ENCODE measurements at places on chromosomes 12 and 14.

DNA sequence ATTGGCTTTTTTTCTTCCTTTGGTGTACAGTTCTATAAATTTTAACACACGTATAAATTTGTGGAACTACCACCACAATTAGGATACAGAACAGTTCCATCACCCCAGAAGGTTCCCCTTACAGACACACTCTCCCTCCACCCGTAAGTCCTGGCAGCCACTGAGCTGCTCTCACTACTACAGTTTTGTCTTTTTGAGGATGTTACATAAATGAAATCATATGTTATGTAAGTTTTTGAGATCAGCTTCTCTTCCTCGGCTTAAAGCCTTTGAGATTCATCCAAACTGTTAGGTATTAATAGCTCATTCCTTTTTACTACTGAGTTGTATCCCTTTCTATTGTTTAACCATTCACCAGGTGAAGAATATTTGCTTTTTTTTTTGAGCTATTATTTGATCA lies 74.3 kb upstream of the SLC24A4 start:
- H3K27me3 ChIP-seq = no peaks in the 10 kb centered on the region
- no peak for DNase-seq
- H3K4me1 ChIP-seq = no peaks in the 10 kb centered on the region
- no peaks in the 10 kb centered on the region for H3K36me3 ChIP-seq
- H3K4me3 ChIP-seq = no peak overlapping the region

DNA sequence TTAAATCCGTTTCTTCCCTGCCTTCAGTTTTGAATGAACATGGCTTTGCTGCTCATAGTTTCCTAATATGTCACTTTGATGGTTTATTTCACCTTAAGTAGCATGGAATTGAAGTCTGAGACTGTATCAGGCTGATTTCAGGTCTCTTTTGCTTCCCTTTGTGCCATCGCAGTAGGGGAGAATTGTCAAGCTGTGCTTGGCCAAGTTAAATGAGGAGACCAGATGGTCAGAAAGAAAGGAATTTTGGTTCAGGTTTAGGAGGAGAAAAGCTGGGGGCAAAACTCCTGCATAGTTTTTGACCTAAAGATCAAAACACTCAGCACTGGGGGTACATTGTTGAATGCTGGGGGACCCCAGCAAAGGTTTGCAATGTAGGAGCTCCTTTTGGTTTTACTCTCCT lies 398.4 kb downstream of the NUAK1 start:
- H3K4me1 ChIP-seq = peaks cover 33% of the 10 kb centered on the region
- H3K27ac ChIP-seq = peak overlapping the region; percentile 68
- H3K4me3 ChIP-seq = no peak overlapping the region

DNA sequence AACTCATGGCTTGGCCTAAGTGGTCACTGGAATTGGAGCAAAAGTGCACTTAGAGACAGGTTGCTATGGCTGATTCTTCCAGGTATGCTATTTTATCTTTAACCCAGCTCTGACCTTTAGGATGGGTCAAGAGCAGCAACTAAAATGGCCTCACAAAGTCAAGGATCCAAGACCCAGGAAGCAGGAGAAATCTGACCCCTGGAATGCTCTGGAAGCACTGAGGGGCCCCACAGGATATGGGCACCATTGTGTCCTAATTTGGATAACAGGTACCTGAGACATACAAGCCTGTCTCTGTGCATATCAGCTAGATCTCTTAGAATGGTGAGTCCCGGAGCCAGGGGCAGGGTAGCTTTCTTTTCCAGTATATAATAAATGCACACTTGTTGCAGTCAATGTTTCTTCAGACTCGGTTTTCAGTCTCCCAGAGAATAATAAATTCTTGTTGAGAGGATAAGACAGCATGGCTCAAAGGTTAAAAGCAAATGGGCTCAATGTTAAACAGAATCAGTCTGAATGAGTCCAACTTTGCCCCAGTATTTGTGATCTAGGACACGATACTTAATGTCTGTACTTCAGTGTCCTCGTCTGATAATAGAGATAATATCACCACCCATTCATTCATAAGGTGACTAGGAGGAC lies 29.3 kb upstream of the TMCC3 start:
- DNase-seq = no peak
- H3K4me1 ChIP-seq = peaks cover 4% of the 10 kb centered on the region
- H3K27ac ChIP-seq = no peak overlapping the region

GRCh38 chr14:90545966-90546751 lies 149.3 kb downstream of the CALM1 start:
- peak; percentile 58 for DNase-seq
- H3K4me3 ChIP-seq = no peak overlapping the region
- peaks cover 32% of the 10 kb centered on the region for H3K4me1 ChIP-seq
- no peaks in the 10 kb centered on the region for H3K36me3 ChIP-seq

- no peaks in the 10 kb centered on the region for H3K36me3 ChIP-seq
- H3K27me3 ChIP-seq = no peaks in the 10 kb centered on the region
- no peak for DNase-seq
- peak overlapping the region; percentile 56 for H3K27ac ChIP-seq
- H3K4me3 ChIP-seq = no peak overlapping the region
These were observed 215.8 kb downstream of the PHLDA1 start for GRCh38 chr12:75815756-75816155.

- no peaks in the 10 kb centered on the region for H3K4me1 ChIP-seq
- no peak overlapping the region for H3K27ac ChIP-seq
- H3K27me3 ChIP-seq = no peaks in the 10 kb centered on the region
- H3K4me3 ChIP-seq = no peak overlapping the region
- no peak for DNase-seq
These were observed 347.7 kb downstream of the TMEM132D start for GRCh38 chr12:129556082-129556481.

DNA sequence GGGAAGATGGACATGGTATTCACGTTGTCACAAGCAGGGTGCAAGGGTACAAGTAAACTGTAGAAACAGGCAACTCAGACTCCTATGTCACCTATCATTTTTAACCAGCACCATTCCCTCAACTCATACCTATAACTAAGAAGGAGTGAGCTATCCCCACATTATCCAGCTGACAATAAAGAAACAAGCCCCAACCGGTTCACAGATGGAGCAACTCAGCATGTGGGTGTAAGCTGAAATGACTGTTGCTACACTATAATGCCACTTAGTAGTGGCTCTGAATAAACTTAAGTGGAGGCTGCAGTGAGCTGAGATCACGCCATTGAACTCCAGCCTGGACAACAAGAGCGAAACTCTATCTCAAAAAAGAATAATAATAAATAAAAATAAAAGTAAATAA lies 829.5 kb upstream of the MDGA2 start:
- no peaks in the 10 kb centered on the region for H3K36me3 ChIP-seq
- no peak for DNase-seq
- H3K27me3 ChIP-seq = no peaks in the 10 kb centered on the region
- no peak overlapping the region for H3K4me3 ChIP-seq
- H3K4me1 ChIP-seq = no peaks in the 10 kb centered on the region

- no peaks in the 10 kb centered on the region for H3K36me3 ChIP-seq
- peaks cover 45% of the 10 kb centered on the region for H3K4me1 ChIP-seq
- H3K4me3 ChIP-seq = no peak overlapping the region
- no peak for DNase-seq
These were observed 21.2 kb downstream of the JDP2 start for GRCh38 chr14:75449036-75449435.

- no peaks in the 10 kb centered on the region for H3K27me3 ChIP-seq
- H3K36me3 ChIP-seq = no peaks in the 10 kb centered on the region
- H3K4me1 ChIP-seq = no peaks in the 10 kb centered on the region
- no peak for DNase-seq
These were observed 173.5 kb upstream of the SFSWAP start for GRCh38 chr12:131537267-131537958.

- no peaks in the 10 kb centered on the region for H3K27me3 ChIP-seq
- DNase-seq = no peak
- H3K27ac ChIP-seq = no peak overlapping the region
These were observed 39.8 kb downstream of the BAZ2A start for GRCh38 chr12:56590237-56590830.

DNA sequence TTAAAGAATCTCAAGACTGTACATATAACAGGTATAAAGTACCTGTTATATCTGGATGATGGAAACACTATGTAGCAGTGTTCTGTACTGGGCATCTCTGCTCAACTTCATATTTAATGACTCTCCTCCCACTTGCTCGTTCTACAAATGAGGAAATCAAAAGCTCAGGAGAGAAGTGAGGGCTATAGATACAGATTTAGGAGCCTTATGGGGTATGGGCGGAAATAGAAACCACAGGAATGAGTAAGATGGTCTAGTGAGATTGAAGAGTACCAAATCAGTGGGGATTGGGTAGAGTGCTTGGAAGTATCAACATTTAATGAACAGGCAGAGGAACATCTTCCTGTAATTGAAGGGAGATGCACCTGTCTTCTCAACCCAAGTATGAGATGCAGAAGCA lies 23.8 kb upstream of the POLR3B start:
- no peak for DNase-seq
- peaks cover 14% of the 10 kb centered on the region for H3K36me3 ChIP-seq
- H3K27ac ChIP-seq = no peak overlapping the region
- H3K4me1 ChIP-seq = no peaks in the 10 kb centered on the region
- no peak overlapping the region for H3K4me3 ChIP-seq

- no peaks in the 10 kb centered on the region for H3K27me3 ChIP-seq
- no peaks in the 10 kb centered on the region for H3K36me3 ChIP-seq
- no peak for DNase-seq
- no peak overlapping the region for H3K27ac ChIP-seq
- H3K4me3 ChIP-seq = no peak overlapping the region
These were observed 12.4 kb downstream of the MGST1 start for GRCh38 chr12:16359512-16360491.

GRCh38 chr12:130137040-130138018 lies 24.9 kb upstream of the FZD10 start:
- no peaks in the 10 kb centered on the region for H3K4me1 ChIP-seq
- H3K27ac ChIP-seq = no peak overlapping the region
- no peaks in the 10 kb centered on the region for H3K27me3 ChIP-seq

- H3K36me3 ChIP-seq = no peaks in the 10 kb centered on the region
- H3K4me3 ChIP-seq = no peak overlapping the region
- H3K27me3 ChIP-seq = no peaks in the 10 kb centered on the region
- no peaks in the 10 kb centered on the region for H3K4me1 ChIP-seq
- no peak for DNase-seq
These were observed 5.0 kb downstream of the RASAL1 start for GRCh38 chr12:113130457-113131135.

- no peaks in the 10 kb centered on the region for H3K36me3 ChIP-seq
- no peak for DNase-seq
- peaks cover 4% of the 10 kb centered on the region for H3K27me3 ChIP-seq
- H3K4me1 ChIP-seq = peaks cover 6% of the 10 kb centered on the region
These were observed 1.1 kb downstream of the EML1 start for GRCh38 chr14:99794151-99794780.

DNA sequence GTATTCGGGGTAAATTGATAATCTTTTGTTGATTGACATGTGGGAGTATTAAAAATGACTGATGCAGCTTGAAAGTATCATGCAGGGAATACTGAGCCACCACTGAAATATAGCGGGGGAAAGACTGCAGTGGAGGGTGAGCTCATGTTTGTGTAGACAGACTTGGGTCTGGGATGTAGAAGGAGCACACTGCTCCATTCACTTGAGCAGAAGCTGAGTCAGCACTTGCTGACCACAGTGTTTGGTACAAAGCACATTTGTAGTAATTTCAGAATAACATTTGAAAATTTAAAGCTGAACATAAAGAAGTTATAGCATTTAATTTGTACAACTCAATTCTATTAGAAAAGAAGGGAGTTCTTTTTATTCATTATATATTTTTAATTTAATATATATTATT lies 304.3 kb upstream of the PRICKLE1 start:
- no peaks in the 10 kb centered on the region for H3K36me3 ChIP-seq
- DNase-seq = no peak
- H3K4me1 ChIP-seq = no peaks in the 10 kb centered on the region
- H3K27ac ChIP-seq = no peak overlapping the region

DNA sequence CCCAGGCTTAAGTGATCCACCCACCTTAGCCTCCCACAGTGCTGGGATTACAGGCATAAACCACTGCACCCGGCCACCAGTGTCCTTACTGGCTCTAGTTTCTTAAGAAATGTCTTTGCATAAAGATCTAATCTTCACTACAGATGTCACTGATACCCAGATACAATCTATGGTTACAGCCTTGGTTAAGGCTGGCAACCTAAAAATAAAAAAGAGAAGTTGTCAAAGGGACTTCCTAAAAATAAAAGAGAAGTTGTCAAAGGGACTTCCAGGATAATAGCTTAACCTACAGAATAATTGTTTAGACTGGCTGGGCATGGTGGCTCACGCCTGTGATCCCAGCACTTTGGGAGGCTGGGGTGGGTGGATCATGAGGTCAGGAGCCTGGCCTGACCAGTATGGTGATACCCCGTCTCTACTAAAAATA lies 27.6 kb downstream of the ETFBKMT start:
- H3K27me3 ChIP-seq = no peaks in the 10 kb centered on the region
- no peaks in the 10 kb centered on the region for H3K4me1 ChIP-seq
- peaks cover 20% of the 10 kb centered on the region for H3K36me3 ChIP-seq
- no peak overlapping the region for H3K27ac ChIP-seq

- H3K36me3 ChIP-seq = no peaks in the 10 kb centered on the region
- no peak overlapping the region for H3K4me3 ChIP-seq
- no peaks in the 10 kb centered on the region for H3K27me3 ChIP-seq
- DNase-seq = no peak
- no peaks in the 10 kb centered on the region for H3K4me1 ChIP-seq
- no peak overlapping the region for H3K27ac ChIP-seq
These were observed 199.4 kb upstream of the RTL1 start for GRCh38 chr14:101102875-101103274.

DNA sequence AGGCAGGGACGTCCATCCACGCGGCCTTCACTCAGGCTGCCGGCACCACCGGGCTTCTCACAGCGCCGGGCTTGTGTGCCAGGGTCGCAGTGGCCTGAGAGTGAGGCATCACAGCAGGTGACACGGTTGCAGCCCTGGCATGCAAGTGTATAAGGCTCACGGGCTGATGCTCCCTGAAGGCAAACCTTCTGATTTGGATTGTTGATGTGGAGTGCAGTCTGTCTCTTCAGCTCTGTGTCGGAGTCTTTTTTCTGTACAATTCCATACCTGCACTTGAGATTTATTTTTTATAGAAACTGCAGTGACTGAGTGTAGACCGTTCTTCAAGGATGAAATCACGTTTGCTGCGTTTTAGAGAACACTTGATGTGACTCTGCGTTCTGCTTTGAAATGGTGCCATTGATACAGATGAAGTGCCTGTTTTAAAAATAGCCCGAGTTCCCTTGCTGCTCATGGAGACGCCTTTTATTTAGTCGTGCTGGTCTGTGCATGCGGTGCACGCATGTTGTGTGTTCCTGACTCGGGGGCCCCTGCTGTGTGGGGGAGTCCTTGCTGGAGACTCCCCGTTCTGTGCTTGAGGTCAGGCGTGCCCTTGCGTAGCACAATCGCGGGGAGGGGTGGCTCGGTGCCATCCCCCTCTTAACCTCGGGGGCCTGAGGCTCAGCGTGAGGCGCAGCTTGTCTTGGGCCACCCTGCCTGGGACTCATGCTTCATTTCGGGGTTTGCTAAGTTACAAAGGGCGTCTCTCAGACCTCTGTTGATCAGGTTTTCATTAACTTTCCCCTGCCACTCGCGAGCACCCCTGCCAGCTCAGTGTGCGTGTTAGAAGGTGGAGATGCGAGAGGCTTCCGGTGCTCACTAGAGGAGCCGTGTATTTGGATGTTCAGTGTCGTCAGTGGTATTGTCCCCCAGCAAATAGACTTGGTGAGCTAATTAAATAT lies 21.6 kb upstream of the AMN start:
- H3K4me1 ChIP-seq = no peaks in the 10 kb centered on the region
- no peak for DNase-seq
- no peak overlapping the region for H3K27ac ChIP-seq
- H3K4me3 ChIP-seq = no peak overlapping the region

- H3K27me3 ChIP-seq = no peaks in the 10 kb centered on the region
- no peak overlapping the region for H3K4me3 ChIP-seq
- no peak for DNase-seq
- no peaks in the 10 kb centered on the region for H3K36me3 ChIP-seq
- H3K4me1 ChIP-seq = no peaks in the 10 kb centered on the region
- H3K27ac ChIP-seq = no peak overlapping the region
These were observed 14.4 kb downstream of the LRCOL1 start for GRCh38 chr12:132596016-132596415.
